ENCODE measurements at places on chromosomes 1 and 21.

- no peak for DNase-seq
These were observed 177.1 kb downstream of the GPATCH2 start for GRCh38 chr1:217453816-217454215.

DNA sequence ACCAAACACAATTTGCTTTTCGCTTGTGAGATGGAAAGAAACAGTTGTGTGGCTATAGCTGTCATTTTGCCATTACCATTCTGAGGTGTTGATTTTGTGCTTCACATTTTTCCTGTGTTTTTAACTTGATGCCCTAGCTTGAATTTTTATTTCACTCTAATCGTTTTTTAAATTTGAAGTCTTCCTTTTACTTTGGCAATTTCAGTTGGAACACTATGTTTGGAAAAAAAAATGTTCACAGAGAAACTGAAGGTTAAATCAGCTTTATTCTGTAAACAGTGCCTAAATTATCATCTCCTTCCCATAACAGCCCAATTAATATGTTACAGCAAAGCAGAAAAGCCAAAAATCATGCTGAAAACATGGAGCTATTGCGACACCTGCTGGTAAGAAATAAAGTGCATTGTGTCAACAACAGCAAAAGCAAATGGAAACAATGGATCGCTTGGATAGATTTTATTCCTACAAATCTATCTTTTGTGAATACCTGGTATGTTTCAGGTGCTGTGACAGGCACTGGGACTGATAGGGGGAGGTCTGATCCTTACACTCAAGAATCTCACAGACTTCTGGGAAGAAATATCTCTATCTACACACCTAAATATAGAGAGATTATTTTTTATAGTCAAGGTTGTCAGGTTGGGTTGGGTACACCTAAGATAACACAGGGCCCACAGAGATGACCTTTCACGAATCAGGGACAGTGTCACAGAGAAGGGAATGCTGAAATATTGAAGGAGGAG is 16.2 kb upstream of the ERICH3 start:
- DNase-seq: peak; percentile 4

DNA sequence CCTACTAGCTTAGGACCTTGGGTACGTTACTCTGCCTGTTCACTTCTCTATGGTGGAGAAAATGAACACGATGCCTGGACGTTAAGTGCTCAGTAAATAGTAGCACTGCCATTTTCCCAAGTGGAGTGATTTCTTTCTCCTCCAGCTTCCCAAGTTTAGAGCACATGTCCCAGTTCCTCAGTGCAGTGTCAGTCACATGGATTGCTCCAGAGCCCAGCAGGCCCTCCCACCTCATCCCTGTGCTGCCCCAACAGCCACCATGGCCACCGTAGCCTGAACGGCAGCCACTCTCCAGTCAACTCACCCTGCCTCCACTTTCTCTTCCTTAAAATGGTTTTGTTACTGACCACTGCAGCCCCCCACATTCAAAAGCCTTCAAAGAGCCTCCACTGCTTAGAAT is 8.5 kb downstream of the STMN1 start:
- no peak for DNase-seq

GRCh38 chr1:228303596-228303995 is 95.8 kb downstream of the OBSCN start:
- DNase-seq: no peak

- DNase-seq: no peak
These were observed 5.1 kb downstream of the FHAD1 start for GRCh38 chr1:15251857-15252835.

DNA sequence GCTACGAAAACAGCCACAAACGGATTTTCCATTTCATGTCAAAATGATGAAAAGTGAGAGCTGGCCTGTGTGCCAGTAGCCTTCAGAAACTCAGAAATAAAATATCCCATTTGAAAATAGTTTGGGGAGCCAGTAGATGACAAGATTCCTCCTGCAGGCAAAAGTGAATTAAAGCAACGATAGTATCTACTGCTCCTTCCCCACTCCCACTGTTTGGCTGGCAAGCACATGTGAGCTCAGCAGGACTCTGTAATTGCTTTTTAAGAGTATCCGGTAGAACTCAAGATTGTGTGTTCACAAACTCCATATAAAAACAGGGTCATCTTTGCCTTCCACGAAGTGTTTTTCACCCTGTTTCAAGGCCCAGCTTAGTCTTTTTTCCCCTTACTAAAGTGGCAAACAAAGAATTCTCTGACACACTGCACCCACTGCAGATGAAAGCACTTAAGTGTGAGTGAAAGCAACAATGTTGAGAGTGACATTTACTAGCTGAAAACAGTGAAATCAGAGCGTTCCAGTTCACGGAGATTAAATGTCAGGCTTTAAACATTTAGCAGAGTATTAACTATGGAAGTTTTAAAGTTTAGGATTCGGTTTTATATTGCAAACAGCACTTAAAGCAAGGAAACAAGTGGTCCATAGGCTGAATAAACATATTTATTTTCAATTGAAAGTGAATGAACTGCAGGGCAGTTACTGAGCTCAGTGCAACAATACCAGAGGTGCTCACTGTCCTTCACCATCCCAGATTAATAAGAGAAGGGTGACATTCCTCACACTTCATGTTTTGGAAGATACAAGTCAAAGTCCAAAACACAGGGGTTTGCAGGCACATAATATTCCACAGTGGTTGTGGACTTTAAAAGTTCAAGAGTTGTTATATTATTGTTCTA is 70.0 kb downstream of the ALG14 start:
- no peak for DNase-seq

GRCh38 chr1:59605761-59606160 is 209.0 kb upstream of the HOOK1 start:
- DNase-seq: no peak

All from stimulated activated CD4-positive, alpha-beta T cell treated with anti-CD3 and anti-CD28 coated beads, Interleukin-12 subunit alpha, Interleukin-12 subunit beta, amount 100 ng/mL, for 4 hours (primary cell).